ENCODE measurements at places on chromosomes 16 and 17.

DNA sequence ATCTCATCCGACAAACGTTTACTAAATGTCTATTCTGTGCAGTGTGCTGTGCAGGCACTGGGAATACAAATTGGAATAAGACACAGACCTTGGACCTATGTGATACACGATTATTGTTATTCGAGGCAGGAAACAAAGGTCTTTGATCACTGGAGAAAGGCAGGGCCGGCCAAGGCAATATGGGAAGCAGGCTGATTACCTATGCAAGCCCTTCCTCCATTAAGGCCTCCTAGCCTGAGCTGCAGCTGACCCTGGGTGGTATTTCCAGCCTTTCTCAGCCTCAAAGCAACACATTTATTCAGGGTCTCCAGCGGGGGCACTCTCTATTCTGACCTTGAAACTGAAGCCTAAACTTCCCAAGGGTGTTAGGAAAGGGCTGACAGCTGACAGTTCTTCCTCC is 13.4 kb downstream of the ST6GALNAC1 start:
- no peak for DNase-seq

- DNase-seq, result no peak
These were observed 13.2 kb upstream of the CLUH start for GRCh38 chr17:2724784-2725164.

GRCh38 chr16:90044111-90044551 is 24.9 kb upstream of the DBNDD1 start:
- no peak for DNase-seq

DNA sequence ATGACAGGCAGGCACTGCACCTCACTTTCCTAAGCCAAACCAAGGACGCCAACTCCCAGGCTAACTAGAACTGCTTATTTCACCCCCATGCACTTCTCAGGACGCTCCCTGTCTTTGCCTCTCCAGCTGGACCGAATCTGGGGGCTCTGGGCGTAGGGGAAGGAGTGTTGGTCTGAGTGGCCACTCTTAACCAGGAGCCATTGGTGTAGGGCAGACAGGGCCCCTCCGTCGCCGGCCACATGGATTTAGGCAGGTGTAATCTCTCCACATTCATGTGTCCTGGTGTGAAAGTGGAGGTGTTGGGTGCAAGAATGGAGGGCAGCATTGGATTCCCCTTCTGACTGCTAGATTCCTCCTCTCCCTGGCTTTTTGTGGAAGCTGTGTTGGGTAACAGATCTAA is 9.8 kb downstream of the ATP2C2 start:
- DNase-seq, result no peak

DNA sequence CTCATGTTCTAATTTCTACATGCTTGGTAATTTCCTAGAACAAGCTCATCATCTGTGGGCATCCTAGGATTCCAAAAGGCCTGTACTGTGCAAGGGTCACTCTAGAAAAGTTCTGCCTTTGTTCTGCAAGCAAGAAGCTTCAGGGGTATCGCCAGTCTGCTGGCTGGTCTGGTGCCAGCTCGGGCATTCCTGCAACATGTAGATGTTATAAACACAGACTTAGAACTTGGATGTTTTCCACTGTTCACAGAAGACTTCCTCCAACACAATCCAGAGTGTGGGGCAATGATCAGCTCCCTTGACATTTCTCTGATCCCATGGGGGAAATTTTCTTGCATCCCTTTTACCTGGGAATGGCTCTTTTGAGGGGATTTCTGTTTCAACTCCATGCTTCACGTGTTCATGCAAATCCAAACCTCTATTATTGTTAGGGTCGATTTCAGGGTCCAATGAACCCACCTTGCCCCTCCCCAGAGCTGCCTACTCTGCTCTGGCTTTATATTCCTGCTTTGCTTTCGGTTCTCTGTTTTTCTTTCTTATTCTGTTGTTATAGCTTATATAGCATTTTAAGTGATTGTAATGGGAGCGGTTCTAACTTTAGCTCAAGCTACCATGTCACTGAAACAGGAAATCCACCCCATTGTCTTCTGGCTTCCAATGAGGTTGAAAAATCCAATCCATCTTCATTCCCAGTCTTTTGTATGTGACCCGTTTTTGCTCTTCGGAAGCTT is 25.3 kb downstream of the UBE2O start:
- no peak for DNase-seq

- no peak for DNase-seq
These were observed 153.7 kb downstream of the RPTOR start for GRCh38 chr17:80698297-80698696.

DNA sequence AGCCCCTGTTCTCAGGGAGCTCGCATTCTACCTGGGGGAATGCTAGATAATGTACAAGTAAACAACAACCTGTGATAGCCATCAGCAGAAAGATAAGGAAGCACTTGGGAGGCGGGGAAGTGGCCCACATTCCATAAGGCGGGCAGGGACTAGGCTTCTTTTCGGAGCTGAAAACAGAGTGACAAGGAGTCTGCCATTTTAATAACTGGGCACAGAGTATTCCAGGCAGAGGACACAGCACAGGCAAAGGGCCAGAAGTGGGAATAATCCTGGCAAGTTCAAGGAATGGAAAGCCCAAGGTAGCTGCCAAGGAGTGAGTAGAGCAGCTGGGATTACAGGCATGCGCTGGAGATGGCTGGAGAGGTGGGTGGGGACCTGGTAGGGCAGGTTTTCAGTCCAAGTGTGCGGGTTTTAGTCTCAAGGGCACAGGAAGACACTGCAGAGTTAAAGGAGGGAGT is 24.3 kb downstream of the USP43 start:
- no peak for DNase-seq

DNA sequence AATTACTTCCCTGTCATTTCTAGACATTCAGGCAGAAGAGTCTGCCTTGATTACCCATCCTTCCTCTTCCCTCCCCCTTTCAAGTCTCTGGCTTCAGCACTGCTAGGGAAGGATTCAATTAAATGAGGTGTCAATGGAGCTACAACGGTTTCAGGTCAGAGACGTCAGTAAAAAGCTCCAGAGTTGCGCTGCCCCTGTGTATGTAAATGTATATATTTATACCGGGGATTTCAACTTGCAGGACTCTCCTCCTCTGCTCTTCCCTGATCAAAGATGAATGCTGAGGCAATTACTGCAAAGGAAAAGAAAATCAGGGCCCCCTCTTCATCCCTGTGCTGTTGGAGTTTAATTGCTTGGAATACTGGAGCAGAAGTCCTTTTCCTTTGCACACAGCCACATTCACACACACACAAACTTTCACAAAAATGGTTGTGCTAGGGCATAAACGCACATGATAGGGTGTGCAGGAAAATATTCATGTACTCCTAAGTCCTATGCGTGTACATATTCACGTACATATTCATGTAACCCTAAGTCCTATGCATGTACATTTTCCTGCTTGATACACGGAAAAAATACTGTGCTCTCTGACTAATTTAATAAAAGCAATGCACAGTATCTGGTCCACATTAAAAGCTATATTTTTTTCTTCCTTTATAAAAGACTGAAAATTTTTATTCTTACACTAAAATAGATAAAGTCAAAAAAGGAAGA is 129.7 kb upstream of the PMFBP1 start:
- DNase-seq, result no peak

DNA sequence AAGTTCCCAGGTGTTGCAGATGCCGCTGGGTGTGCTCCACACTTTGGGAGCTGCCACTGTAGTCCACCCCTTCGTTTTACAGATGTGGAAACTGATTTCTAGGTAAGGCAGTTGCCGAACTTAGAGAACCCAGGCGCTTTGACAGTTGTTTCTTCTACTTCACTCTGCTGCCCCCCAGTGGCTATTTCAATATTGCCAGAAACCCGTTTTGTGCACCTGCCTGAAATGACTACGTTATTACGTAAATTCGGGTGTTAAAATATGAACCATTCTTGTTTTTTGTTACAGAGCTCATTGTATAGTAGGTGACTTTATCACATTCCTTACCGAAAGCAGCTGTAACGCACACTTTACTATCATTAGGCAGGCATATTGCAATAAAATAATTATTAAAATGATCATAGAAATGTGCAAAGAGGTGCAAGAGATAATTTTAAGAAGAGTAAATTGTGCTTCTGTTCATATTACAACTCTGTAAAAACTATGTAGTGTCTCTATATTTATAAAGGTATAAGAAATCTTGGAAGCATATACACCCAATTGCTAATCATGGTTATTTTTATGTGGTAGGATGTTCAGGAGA is 44.9 kb downstream of the OTOA start:
- peak; percentile 81 for DNase-seq

DNA sequence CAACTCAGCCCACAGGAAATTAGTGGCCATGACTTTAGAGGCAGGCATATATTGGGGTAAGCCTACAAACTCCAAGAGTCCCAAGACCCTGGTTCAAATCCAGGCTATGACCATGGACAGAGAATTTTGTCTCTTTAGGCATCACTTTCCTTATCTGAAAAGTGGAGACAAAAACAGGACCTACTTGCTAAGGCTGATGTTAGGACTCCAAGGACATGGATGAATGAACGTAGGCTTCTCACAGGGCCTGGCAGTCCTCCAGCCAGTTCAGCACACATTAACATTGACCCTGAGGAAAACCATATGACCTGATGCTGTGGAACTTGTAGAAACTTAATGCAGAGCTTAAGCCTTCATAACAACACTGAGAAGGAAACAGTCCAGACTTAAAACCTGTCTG is 1.4 kb downstream of the FKBP10 start:
- no peak for DNase-seq

All from stimulated activated CD4-positive, alpha-beta T cell treated with anti-CD3 and anti-CD28 coated beads, Interleukin-1b, Interleukin-23, amount 100 ng/mL, for 24 hours (primary cell).